ENCODE measurements at places on chromosomes 4 and X.

GRCh38 chrX:7514871-7515599, 327.9 kb upstream of the VCX start:
- no peak for DNase-seq

DNA sequence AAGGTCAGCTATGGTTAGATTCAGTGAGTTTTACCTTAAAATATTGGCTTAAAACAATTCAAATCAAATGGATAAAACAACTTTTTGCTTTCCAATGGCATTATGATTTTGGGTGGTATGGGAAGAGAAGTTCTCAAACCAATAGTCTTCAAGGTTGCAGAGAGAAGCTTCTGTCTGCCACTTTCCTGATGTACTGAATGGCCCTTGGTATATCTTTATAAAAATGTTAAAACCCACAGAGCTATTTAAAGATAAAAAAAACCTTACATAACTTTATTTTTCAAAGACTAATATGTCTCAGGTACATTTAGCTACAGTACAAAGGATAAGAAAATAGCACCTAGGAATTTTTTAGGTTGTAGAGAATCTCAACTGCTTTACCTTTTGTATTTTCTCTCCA, 6.9 kb downstream of the FGA start:
- DNase-seq: no peak

DNA sequence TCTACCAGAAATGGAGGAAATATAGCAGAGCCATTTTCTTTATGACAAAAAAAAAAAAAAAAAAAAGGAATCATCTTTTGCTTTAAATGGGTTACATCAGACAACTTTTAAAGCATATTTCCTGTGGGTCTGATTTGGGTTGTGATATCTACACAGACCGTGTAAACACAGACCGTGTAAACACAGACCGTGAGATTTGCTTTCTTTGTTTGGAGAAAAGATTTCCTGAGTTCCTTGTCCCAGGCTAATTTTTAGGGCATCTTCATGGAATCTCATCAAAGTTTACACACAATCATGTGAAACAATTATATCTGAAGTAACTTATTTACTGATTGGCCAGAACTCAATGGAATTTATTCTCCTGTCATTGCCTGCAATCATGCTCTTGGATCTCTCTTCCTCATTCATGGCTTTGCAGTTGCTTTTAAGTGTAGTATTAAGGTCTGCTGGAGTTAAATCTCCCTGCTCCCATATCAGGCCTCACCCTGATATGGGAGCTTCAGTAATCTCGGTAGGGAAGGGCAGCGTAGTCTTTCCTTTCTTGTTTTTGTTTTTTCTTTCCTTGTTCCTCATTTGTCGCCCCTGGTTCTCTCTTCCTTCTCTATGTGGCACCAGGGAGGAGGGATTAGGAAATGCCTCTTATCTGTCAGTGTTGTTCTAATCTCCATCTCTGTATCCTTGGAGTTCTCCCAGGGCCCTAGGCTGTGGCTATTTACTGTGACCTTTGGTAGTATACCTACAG, 248.6 kb upstream of the JADE1 start:
- DNase-seq: no peak

GRCh38 chrX:50769389-50770063, 44.5 kb downstream of the SHROOM4 start:
- no peak for DNase-seq

GRCh38 chr4:73732759-73733431, 7.5 kb upstream of the CXCL8 start:
- no peak for DNase-seq

- no peak for DNase-seq
Observed at GRCh38 chr4:90124276-90124675, 2.9 kb upstream of the CCSER1 start.

- no peak for DNase-seq
Observed at GRCh38 chr4:142929526-142929925, 83.4 kb upstream of the INPP4B start.

- peak; percentile 34 for DNase-seq
Observed at GRCh38 chr4:6916587-6917460, 7.2 kb downstream of the TBC1D14 start.

GRCh38 chr4:7430368-7430964, 4.3 kb downstream of the PSAPL1 start:
- no peak for DNase-seq

- no peak for DNase-seq
Observed at GRCh38 chrX:127708155-127708554, 344.0 kb downstream of the ACTRT1 start.

DNA sequence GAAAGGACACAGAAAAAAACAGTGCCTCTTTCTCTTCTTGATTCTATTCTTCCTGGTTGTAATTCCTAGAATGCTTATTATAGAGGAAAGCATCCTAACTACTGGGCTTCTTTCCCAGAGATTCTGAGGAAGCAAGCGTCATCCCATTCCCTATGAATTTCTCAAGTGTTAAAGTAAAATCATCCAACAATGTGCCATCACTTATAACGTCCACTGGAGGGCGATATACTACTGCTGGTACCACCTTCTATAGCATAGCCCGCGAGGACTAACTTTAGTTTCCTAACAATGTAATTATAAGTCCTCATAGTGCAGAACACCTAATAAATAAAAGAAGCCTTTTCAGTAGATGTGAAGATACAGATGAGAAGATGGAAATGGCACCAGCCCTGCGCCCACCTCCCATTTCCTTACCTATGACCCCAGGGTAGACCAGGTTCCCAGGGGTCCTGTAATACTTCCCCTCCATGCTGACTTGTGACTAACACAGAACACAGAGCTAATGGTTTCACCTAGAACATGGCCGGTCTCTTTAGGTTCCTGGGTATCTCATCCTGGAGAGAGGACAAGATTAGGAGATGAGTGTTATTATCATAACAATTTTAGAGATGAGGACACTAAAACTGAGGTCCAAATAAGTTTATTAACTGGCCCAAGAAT, 4.2 kb downstream of the CENPVL3 start:
- DNase-seq: no peak

- DNase-seq: no peak
Observed at GRCh38 chr4:147760695-147761094, 28.8 kb downstream of the ARHGAP10 start.

GRCh38 chrX:20394451-20394850, 127.7 kb upstream of the RPS6KA3 start:
- DNase-seq: no peak

- no peak for DNase-seq
Observed at GRCh38 chrX:97685753-97686152, 802.0 kb downstream of the RPA4 start.

DNA sequence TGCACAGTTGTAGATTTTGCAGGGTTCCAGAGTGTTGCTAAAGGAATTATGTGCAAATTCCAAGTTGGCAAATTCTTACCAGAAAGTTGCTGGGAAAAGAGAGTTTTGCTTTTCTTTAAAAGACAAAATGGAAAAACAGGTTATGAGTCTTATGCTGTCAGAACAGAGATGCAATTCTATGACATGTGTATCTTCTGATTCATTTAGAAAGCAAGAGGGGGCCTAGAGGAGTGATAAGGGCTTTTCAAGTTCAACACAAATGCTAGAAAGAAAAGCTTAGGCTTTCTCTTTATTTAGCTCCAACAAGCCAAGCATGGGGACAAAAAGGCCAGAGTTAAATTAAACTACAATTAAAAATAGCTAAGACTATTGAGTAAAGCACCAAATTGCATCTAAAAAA, 72.4 kb upstream of the GATB start:
- DNase-seq: no peak

DNA sequence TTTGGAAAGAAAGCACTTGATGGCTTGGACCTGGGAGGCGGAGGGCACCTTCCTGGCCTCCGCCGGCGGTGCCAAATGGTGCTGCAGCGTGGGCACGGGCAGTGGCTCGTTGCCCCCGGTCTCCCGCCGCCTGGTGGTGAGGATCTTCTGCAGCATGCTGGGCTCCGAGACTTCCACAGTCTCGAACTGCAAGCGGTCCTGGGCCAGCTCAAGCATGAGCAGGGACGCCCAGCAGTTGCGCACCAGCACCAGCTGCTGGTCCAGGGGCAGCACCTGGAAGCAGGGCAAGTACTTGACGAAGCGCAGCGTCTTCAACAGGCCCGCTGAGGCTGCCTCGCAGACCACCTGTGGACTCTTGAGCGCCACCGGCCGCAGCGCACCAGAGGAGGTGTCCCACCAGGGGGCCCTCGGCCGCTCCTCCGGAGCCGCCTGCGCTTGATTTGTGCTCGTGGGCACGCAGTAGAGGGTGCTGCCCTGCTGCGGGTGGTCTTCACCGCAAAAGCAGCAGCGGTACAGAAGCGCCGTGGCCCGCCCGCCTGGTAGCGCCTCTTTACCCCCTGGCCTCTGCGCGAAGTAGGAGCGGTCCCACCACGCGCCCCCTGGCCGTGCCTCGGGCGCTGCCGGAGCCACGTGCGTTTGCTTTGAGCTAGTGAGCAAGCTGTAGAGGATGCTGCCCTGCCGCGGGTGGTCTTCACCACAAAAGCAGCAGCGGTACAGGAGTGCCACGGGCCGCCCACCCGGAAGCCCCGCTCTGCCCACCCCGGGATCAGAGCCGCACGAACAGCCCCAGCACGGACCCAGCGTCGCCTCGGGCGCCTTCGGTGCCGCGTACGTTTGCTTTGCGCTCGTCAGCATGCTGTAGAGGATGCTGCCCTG, 689 bp downstream of the NR0B1 start:
- no peak for DNase-seq

GRCh38 chr4:161936625-161937550, 226.9 kb downstream of the FSTL5 start:
- DNase-seq: no peak

DNA sequence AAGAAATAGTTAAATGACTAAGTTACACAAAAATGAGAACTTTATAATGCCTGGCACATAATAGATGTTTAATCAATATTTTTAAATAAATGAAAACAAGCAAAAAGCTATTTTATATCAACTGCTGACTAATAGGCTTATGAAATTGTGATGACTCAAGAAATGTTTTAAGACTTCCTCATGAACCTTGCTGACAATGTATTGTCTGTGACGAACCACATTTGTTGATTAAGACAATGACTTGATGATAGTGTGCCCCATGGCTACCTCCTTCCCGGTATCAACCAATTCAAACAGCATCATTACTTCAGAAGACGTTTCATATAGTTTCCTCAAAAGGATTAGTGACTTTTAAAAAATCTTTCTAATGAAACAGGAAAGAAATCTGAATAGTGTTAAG, 7.9 kb downstream of the CXCL6 start:
- DNase-seq: no peak

GRCh38 chrX:140776320-140776719, 66.8 kb downstream of the LINC00632 start:
- no peak for DNase-seq

DNA sequence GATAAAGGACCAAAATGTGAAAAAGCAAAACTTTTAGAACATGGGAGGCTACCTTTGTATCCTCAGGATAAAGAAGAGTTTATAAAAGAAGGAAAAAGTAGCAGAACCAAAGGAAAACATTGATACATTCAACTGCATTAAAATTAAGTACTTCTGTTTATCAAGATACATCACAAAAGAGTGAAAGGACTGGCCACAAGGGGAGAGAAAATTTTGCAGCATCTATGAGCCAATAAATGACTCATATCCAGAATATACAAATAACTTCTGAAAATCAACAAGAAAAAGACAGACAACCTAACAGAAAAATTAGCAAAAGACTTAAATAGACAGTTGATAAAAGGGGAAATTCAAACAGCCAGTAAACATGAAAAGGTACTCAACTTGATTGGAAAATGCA, 177.1 kb downstream of the RBMX2 start:
- DNase-seq: no peak

DNA sequence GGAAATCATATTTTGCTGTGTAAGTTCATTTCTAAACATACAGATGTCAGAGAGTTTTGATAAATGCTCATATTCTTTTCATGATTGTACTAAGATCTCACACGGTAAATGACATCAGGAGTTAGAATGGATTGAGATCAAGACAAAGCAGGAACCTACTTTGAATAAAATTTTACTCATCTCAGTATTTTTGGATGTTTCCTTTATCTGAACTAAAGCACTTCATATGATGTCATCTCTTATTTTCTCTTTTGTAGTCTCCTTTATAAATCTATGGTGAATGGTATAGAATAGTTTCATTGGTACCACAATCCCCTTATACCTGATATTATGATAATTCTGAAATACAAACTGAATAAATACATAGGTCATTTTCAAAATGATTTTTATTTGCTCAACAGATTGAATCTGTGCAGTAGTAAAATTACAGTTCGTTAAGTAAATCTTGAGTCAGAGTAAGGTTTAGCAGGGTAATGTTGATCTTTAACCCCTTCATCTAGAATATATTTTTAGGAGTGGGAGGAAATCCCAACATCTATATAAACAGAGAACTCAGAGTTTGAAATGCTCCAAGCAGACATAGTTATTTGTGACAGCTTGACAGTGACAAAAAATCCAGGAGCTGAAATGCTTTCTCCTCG, 180.0 kb downstream of the MGST2 start:
- no peak for DNase-seq

- DNase-seq: no peak
Observed at GRCh38 chr4:87555773-87556619, 26.8 kb upstream of the SPARCL1 start.

DNA sequence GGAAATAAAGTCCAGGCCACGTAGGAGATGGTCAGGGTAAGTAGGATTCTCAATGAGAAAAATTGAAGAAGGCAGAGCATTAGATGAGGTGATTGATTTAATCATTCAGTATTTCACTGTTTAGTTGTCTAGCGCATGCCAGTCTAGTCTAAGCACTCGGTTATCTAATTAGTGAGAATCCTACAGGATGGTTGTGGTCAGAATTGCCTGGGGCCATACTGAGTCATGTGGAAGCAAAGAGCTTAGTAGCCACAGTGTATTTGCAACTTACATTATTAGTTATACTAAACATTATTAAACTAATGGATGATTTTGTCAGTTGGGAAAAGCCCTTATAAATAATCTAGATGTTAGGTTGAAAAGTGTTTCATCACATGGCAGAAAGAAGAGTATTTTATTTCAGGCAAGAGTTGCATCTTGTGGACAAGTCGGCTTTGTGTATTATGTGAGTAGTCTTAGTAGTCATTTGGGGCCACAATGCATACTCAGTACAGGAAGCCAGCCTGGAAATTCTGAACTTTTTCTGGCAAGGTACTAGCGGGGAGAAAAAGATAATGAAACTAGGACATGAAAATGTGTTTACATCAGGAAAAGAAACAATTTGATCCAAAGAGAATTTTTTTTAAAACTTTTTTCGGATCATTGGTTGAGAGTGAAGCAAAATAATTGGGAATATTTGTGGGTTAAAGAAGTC, 31.9 kb downstream of the CPEB2 start:
- DNase-seq: no peak

DNA sequence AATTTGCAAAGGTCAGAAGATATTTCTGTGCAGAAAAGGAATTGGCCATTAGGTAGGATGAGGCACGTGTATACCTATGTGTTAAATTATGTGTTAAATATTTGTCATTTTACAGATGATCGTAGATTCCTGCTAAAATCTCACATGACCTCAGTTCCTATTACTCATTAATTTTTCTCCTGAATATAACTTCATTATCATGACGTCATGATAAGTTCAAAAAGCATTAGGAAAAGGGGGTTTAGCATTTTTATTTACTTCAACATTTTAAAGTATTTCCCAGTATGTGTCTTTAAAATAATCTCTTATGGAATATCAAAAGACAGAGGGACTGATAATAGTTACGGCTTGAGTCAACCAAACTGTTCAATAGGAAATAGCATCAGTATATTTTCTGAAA, 372.8 kb downstream of the IL1RAPL1 start:
- no peak for DNase-seq

Measured in activated CD8-positive, alpha-beta memory T cell treated with anti-CD3 and anti-CD28 coated beads for 1 hour (primary cell).